CD4-positive, alpha-beta T cell (primary cell): ENCODE measurements at places on chromosomes 16 and 17.

DNA sequence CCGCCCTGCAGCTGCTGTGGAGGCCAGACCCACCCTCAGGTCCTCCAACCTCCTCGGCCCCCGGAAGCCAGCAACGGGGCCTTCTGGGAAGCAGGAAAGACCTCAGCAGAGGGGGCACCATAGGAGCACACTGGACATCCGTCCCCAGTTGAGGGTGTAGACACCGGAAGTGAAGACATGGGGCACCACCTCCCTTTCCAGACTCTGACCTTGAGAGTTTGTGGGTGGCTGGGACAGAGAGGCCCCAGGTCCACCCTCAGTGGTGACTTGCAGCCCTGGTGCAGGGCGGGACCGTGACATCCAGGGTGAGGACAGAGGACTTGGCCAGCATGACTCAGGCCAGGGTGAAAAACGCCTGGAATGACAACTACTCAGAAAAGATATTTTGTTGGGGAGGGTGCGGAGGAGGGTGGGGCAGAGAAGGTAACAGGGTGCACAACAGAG lies 19.9 kb downstream of the CEP295NL start:
- no peak for DNase-seq

- DNase-seq: no peak
Measured at GRCh38 chr16:606656-607307, 16.9 kb downstream of the RAB40C start.

DNA sequence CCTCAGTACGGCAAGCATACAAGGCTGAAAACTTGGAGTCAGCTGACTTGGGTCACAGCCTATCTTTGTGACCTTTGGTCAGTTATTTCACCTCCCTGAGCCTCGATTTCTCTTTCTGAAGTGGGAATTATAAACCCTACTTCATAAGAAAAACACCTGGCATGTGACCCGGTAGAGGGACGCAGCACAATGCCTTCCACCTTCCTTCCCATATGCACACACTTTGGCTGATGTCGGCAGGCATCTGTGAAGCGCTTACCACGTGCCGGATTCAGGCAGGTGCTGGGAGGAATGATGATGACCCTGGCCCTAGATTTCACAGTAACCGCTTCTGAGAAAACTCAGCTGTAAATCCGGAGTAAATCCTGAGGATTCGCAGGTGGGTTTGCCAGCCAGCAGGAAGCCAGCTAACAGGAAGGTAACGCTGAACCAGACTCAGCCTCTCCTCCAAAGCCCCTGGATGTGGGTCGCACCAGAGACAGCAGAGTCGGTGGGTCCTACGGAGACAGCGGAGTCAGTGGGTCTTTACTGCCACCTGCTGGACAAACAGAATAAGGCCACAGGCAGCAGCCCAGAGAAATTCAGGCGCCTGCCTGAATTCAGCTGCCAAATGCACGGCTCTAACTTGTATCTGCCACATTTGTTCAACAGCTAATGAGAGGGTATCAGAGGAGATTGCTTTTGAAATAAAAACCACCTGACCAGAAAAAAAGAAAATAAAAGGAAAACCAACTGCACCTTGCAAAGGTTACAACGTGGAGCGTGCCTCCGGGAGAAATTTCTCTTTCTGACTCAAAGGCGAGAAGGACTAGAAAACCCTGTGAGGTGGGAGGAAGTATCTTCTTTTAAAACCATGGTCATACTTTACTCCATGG lies 16.6 kb downstream of the COPRS start:
- peak; percentile 53 for DNase-seq

DNA sequence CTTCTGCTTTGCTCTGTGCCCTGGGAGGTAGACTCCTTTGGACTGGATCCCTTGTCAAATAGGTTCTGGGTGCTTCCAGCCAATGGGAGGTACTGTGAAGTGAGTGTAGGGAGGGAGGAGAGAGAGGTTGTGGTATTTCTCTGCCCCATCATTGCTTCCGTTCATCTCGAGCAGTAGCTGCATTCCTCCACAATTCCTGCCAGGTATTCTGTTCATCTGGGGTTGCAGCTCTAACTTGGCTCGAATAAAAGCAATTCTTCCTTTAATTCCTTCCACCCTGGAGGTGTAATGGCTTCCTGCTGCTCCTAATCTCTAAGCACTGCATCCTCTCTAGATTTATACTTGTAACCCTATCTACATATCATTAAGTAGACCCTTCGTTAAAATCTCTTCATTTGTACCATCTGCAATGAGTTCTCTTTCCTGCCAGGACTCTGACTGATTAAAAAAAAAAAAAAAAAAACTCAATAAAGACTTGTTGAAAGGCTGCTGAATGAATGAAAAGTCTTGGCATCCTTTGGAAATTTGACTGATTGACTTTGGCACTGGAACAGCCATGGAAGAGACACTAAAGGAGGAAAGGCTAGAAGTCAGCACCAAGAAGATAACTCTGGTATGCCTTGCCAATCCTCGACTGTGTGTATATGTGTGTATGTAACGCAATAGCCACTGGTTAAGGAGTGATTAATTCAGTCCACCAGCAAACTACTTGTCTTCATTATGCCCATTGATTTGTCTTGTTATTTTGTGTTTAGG lies 616.9 kb upstream of the SOX9 start:
- no peak for DNase-seq

GRCh38 chr17:8143581-8144400 lies 8.4 kb downstream of the PER1 start:
- DNase-seq: no peak

- DNase-seq: no peak
Measured at GRCh38 chr17:14730821-14731220, 429.9 kb downstream of the HS3ST3B1 start.

- DNase-seq: no peak
Measured at GRCh38 chr17:67211742-67212141, 33.3 kb downstream of the HELZ start.

DNA sequence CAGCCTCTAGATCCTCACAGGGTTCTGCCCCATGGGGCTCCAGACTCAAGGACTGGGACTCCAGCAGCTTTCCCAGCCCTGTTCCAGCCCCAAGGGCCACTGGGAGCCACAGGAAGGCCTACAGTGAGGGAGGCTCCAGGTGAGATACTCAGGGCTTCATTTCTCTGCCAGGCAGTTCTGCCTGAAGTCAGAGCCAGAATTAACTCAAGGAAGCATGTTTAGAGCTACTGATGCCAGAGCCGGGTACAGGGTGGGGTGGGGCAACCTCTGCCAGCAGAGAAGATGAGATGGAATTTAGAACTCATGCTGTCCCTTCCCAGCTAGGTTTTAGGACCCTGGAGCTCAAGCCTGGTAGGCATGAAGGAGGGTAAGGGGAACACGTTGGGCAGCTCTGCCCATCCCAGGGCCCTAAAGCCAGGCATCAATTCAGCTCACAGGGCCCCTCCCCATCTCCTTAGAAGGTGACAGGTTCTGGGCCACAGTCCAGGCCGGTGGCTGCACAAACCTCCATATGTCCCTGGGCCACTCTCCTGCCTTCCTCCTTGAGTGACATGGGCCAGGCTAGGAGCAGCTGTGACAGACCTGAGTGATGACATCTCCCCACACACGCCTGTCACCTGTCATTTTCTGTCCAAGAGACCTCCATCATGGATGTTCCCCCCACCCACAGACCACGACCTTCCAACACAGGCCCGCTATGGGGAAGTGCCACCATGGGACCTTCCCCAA lies 24.5 kb upstream of the SPPL2C start:
- no peak for DNase-seq
